ENCODE measurements at places on chromosomes 1 and 21. TPM values are rescaled to one million over a fixed set of nuclear protein-coding genes. Genes with fewer than 3 reads are reported as not detected.

Gene TMEM269
- total RNA-seq = 0.16 TPM

Gene HLX
- 8.2 TPM for total RNA-seq

Gene TTC4
- 36.6 TPM for total RNA-seq

Gene HAPLN2
- not detected for total RNA-seq

Gene FCN3
- total RNA-seq = not detected

Gene MANEAL
- total RNA-seq = 1.1 TPM

Gene COL9A2
- total RNA-seq = 18.7 TPM

Gene C1orf185
- total RNA-seq = not detected

DNA sequence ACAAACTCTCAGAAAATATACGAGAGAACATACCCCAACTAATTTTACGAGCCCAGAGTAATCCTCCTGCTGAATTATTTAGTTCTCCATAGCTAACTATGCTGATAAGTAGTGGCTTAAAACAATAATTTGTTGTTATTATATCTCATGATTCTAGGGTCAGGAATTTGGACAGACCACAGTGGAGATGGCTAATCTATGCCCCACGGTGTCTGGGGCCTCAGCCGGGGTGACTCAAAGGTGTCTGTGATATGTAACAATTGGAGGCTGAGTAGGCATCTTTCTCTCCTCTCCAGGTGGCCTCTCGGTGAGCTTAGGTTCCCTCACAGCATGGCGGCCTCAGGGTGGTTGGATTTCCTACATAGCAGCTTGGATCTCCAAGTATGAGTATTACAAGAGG lies 35.4 kb upstream of the FOXO6 start:
- H3K27ac ChIP-seq = no peak overlapping the region
- no peaks in the 10 kb centered on the region for H3K4me1 ChIP-seq
- H3K27me3 ChIP-seq = peaks cover 2% of the 10 kb centered on the region
- no peak overlapping the region for H3K4me3 ChIP-seq

- H3K4me3 ChIP-seq = no peak overlapping the region
- H3K27ac ChIP-seq = peak overlapping the region; percentile 38
- H3K4me1 ChIP-seq = peaks cover 48% of the 10 kb centered on the region
- DNase-seq = no peak
Observed at GRCh38 chr21:34861258-34861657, 187.8 kb downstream of the RUNX1 start.

DNA sequence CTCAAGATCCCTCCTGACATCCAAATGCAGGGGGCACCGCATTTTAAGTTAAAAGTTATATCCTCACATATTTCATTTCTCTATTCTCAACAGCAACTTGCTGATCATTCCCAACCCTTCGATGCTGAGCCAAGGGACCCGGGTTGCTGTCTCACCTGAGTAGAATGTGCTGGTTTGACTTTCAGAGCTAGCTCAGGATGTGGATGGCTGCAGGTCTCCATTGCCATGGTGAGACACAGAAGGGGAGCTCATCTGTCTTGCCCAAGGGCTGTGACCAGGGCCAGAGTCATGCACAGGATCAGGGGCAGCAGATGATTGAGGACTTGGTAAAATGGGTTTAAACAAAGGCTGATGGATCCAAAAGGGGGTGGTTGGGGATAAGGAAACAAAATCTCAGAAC lies 112.1 kb downstream of the HMGB4 start:
- no peaks in the 10 kb centered on the region for H3K36me3 ChIP-seq
- no peak overlapping the region for H3K4me3 ChIP-seq
- H3K27me3 ChIP-seq = no peaks in the 10 kb centered on the region
- H3K27ac ChIP-seq = no peak overlapping the region
- H3K4me1 ChIP-seq = no peaks in the 10 kb centered on the region
- DNase-seq = no peak

DNA sequence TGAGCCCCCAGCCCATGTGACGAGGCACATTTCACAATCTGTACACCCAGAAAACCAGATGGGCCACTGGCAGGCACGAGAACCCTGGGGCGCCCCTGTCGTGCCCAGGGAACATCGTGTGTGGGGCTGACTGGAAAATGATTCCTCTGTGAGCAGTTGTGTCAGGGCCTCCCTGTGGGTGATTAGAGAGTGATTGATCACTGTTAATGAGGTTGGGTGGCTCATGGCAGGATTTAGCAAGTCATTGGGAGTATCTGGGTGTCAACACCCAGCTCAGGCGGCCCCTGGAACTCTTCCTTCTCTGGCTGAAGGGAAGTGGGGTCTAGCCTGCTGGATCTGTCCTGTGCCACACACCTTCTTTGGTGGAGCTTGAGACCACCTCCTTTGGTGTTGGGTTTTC lies 5.7 kb downstream of the GRHL3 start:
- H3K4me1 ChIP-seq = peaks cover 21% of the 10 kb centered on the region
- H3K27ac ChIP-seq = no peak overlapping the region
- no peak for DNase-seq

DNA sequence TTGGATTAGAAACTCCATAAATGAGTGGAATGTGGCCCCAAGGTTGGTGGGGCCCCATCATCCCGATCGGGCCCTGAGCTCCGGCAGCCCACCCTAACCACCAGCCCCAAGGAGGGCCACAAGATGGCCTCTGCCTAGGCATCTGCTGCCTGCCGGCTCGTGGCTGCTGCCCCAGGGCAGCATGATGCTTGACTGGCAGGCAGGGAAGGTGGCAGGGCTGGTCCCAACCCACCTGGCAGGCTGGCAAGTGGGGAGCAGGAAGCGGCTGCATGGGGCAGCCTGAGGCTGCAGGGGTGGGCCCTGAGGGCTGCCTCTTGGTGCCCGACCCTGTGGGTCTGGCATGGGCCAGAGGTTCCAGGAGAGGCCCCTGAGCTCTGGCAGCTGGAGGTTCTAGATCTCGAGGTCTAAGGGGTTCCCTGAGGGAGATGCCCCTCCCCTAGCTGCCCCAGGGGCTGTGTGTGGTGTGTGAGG lies 760 bp upstream of the GJC2 start:
- no peaks in the 10 kb centered on the region for H3K27me3 ChIP-seq
- H3K4me3 ChIP-seq = no peak overlapping the region
- no peak for DNase-seq
- H3K36me3 ChIP-seq = peaks cover 6% of the 10 kb centered on the region

DNA sequence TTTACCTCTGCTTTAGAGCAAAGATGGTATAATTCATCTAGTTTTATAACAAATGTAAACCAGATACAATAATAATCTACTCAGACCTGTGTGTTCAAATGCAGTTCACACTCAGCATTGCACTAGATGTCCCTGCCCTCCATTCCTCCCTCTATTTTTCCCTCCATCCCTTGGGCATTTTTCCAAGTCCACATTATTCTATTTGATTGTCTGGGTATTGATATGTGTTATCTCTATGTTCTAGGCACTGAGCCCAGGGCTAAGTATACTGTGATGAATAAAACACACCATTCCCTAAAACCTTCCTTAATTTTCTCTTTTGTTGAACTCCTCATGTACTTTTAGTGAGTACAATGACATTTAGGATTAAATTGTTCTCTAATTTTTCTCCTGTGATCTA lies 66.2 kb upstream of the HMCN1 start:
- peaks cover 2% of the 10 kb centered on the region for H3K36me3 ChIP-seq
- H3K4me1 ChIP-seq = peaks cover 34% of the 10 kb centered on the region
- H3K4me3 ChIP-seq = no peak overlapping the region
- no peak overlapping the region for H3K27ac ChIP-seq

- no peak for DNase-seq
- no peaks in the 10 kb centered on the region for H3K4me1 ChIP-seq
- no peak overlapping the region for H3K4me3 ChIP-seq
- H3K36me3 ChIP-seq = no peaks in the 10 kb centered on the region
- H3K27me3 ChIP-seq = peaks cover 72% of the 10 kb centered on the region
Observed at GRCh38 chr1:38138498-38139233, 92.1 kb upstream of the POU3F1 start.

DNA sequence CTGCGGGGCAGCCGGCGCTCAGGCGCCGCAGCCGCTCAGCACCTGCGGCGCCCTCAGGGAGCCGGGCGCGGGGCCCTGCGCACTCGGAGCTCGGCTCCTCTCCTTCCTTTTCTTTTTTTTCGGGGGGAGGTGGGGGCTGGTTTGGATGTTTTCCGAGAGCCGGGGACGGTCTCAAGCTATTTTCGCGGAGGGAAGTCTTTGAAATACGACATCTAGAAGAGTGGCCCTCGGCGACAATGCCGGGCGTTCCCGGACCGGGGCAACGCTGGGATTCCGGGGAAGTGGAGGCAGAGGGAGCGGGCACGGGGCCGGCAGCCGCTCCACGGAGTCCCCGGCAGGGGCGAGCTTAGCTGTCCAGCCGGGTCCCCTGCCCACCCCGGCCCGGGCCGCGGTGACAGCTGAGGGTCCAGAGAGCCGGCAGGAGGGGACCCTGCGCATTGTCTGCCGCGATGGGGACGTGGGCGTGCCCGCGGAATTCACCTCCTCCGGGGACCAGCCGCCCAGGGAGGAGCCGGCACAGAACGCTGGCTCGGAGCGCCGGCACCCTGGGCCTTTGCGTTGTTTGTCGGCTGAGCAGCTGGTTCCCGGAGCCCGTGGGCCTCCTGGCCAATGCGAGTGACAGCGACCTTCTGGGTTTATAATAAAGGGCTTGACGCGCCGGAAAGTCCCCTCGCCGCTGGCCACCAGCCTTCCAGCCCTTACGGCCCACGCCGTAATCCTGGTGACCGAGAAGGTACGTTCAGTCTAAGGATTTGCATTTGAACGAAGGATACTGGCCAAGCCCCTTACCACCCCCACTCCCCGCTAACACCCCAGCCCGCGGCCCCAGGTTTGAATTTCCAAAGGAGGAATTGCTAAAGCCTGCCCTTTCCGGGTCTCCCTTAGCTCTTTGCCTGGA lies 582 bp downstream of the SLC37A1 start:
- peaks cover 13% of the 10 kb centered on the region for H3K4me1 ChIP-seq
- peak; percentile 43 for DNase-seq
- peaks cover 30% of the 10 kb centered on the region for H3K36me3 ChIP-seq

GRCh38 chr1:50450861-50451653 lies 27.8 kb upstream of the DMRTA2 start:
- H3K27me3 ChIP-seq = no peaks in the 10 kb centered on the region
- H3K4me1 ChIP-seq = peaks cover 6% of the 10 kb centered on the region
- DNase-seq = no peak
- H3K27ac ChIP-seq = peak overlapping the region; percentile 44
- no peak overlapping the region for H3K4me3 ChIP-seq

DNA sequence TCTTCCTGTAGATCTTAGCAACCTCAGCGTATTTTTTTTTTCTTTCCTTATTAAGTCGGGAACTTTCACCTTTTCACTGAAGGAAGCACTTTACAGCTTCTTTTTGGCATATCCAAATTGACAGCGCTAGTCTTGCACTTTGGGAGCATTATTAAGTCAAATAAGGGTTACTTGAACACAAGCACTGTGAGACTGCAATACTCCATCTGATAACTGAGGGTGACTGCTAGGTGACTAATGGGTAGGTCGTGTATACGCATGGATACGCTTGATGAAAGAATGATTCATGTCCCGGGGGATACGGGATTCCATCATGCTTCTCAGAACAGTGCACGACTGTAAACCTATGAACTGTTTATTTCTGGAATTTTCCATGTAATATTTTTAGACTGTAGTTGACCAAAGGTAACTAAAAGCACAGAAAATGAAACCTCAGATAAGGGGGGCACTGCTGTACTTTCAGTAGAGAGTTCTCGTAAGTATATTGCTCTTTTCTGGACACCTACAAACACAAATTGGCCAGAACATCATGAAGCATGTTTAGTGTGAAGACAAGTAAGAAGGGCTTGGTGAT lies 364.7 kb downstream of the SMYD3 start:
- H3K27me3 ChIP-seq = no peaks in the 10 kb centered on the region
- no peak for DNase-seq
- no peak overlapping the region for H3K27ac ChIP-seq
- H3K36me3 ChIP-seq = peaks cover 4% of the 10 kb centered on the region
- H3K4me1 ChIP-seq = peaks cover 4% of the 10 kb centered on the region
- no peak overlapping the region for H3K4me3 ChIP-seq

- DNase-seq = no peak
- H3K36me3 ChIP-seq = no peaks in the 10 kb centered on the region
- H3K4me3 ChIP-seq = no peak overlapping the region
- H3K27ac ChIP-seq = no peak overlapping the region
- no peaks in the 10 kb centered on the region for H3K4me1 ChIP-seq
Observed at GRCh38 chr1:85313888-85314696, 37.7 kb upstream of the BCL10 start.

DNA sequence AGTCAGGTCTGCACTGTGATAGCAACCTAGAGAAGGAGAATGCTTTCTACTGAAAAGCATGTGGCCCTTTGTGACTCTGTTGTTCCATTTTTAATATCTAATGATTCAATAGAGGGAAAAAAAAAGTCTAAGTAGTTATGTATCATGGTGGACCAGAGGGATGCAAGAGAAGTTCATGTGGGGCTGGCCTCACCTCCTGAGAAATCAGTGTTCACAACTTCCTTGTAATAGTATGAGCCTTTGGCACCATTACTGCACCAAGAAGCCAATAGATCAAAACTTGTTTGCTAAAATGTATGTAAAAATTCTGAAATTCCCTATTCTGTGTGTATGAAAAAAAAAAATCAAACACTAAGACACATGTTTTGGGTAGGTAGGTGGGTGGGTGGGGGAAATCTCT lies 5.0 kb downstream of the ZBTB17 start:
- peaks cover 51% of the 10 kb centered on the region for H3K4me1 ChIP-seq
- no peaks in the 10 kb centered on the region for H3K27me3 ChIP-seq
- H3K4me3 ChIP-seq = no peak overlapping the region
- H3K36me3 ChIP-seq = peaks cover 72% of the 10 kb centered on the region
- DNase-seq = no peak

DNA sequence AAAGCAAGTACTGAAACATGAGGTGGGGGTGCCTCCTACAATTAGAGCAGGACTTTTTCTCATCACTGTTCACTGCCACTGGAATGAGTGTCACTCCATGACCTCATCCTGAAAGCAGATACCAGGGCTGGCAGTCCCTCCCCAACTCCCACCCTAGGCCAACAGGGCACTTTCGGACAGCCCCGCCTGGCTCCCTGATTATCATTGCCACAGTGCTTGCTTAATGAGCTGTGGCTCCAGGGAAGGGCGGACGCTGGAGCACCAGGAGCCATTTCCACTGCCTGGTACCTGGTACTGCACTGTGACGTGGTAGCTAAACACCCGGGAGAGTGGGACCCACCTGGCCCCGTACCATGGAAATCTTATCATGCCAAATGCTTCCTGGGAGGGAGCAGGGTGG lies 22.3 kb downstream of the SLC9A1 start:
- no peak for DNase-seq
- peaks cover 18% of the 10 kb centered on the region for H3K4me1 ChIP-seq
- no peak overlapping the region for H3K27ac ChIP-seq
- H3K4me3 ChIP-seq = no peak overlapping the region

DNA sequence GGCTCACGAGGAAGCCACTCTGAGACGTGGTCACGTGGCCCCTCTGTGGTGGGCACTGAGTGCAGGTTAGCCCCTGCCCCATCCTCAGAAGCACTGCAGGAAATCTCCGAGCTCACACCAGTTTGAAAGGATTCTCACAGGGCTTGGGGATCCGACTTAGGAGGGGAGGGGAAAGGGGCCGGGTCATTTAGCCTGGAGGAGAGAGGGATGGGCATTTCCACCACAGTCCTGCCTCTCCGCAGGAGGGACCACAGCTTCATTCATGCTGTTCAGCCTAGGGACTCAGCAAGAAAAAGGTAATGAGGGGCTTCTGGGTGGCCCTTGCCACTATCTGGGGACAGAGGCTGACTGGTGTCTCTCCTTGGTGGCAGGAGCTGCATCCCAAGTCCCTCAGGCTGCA lies 126.5 kb downstream of the NPHP4 start:
- H3K36me3 ChIP-seq = peaks cover 4% of the 10 kb centered on the region
- no peaks in the 10 kb centered on the region for H3K4me1 ChIP-seq
- DNase-seq = no peak
- no peaks in the 10 kb centered on the region for H3K27me3 ChIP-seq
- no peak overlapping the region for H3K27ac ChIP-seq
- H3K4me3 ChIP-seq = no peak overlapping the region
